T47D (cell line): ENCODE measurements at places on chromosomes 7 and 10.

GRCh38 chr10:74753442-74754211 lies 72.8 kb upstream of the KAT6B start:
- DNase-seq, result no peak

GRCh38 chr10:32148864-32149251 lies 92.6 kb upstream of the KIF5B start:
- DNase-seq, result no peak

- peak; percentile 45 for DNase-seq
These were observed 13.1 kb downstream of the PHKG1 start for GRCh38 chr7:56079450-56080185.

DNA sequence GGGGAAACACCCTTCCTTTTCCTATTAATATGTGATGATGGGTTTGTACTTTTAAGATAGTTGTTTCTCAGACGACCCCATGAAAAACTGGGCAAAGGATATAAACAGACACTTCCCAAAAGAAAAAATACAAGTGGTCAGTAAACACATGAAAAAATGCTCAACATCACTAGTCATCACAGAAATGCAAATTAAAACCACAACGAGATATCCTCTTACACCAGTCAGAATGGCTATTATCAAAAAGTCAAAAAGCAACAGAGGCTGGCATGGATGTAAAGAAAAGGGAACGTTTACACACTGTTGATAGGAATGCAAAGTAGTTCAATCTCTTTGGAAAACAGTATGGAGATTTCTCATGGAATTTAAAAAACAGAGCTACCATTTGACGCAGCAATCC lies 111.4 kb upstream of the ZEB1 start:
- DNase-seq, result no peak

GRCh38 chr7:16581286-16581685 lies 54.7 kb downstream of the LRRC72 start:
- DNase-seq, result no peak

GRCh38 chr7:146683439-146683838 lies 566.8 kb downstream of the CNTNAP2 start:
- no peak for DNase-seq

- no peak for DNase-seq
These were observed 108.7 kb downstream of the ITIH5 start for GRCh38 chr10:7558036-7558435.

GRCh38 chr7:1152492-1152891 lies 7.5 kb downstream of the ZFAND2A start:
- no peak for DNase-seq

DNA sequence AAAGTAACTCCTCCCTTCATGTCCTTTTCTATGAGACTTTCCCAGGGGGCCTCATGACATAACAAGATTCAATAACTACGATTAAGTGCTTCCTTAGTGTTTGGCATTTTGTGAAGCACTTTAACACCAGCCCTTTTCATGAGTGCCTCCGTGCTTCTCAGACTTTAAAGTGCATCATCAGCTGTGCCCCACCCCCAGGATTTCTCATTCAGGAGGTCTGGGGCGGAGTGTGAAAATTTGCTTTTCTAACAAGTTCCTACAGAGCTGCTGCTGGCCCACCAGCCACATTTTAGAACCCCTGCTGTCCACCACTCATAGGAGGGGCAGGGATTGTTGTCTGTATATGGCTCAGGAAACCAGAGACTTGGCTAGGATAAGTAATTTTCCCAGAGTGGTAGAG lies 445.3 kb downstream of the LRMDA start:
- DNase-seq, result no peak

DNA sequence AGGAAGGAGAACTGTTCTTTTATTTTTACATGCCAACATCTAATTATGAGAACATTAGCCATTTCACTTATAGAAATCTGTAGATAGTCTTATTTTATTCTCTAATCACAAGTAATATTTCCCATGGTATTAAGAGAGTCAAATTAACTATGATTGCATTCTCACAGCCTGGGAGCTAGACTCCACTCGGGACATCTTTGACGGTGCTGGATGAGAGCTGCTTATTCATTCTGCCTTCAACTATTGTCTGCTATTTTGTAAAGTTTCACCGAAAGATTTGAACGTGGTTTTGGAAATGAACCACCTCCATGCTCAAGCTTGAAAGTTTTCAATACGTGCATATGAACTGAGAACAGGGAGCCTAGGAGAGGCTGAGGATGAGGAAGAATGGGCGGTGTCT lies 264.3 kb upstream of the KLF6 start:
- no peak for DNase-seq

DNA sequence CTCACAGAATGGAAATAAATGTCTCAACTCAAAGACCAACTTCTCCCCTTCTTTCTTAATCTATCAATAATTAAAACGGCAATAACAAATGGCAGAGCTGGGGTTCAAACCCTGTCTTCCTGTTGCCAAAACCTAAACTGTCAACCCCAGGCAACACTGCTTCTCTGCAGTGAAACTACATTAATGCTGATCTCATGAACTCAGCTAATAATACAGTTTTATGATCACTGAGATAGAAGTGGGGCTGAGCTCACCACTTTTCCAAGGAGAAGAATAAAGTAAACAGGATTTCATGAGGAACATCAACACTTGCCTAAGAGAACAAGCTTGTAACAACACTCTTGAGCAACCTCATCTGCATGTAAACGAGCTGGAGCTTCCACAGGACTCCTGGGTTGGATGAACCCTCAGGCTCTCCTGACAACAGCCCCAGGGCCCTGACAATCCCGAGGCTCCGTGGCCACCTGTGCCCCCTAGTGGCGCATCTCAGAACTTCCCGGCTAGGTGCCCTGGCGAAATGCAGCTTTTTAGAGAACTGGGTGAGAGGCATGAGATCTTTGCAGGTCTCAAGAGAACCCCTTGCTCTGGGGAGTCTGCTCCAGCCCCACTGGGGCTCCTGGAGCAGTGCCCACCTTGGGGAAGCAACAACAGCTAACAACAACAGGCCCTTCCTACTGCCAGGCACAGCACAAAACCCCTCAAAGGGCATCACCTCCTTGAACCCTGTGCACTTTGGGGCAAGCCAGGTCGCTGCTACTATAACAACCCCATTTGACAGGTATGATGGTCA lies 169.3 kb downstream of the SH3PXD2A start:
- peak; percentile 38 for DNase-seq
